NCI-H1092 treated with DMSO at 0.1 percent for 48 hours (cell line): ENCODE measurements at places on chromosomes 3 and 15.

DNA sequence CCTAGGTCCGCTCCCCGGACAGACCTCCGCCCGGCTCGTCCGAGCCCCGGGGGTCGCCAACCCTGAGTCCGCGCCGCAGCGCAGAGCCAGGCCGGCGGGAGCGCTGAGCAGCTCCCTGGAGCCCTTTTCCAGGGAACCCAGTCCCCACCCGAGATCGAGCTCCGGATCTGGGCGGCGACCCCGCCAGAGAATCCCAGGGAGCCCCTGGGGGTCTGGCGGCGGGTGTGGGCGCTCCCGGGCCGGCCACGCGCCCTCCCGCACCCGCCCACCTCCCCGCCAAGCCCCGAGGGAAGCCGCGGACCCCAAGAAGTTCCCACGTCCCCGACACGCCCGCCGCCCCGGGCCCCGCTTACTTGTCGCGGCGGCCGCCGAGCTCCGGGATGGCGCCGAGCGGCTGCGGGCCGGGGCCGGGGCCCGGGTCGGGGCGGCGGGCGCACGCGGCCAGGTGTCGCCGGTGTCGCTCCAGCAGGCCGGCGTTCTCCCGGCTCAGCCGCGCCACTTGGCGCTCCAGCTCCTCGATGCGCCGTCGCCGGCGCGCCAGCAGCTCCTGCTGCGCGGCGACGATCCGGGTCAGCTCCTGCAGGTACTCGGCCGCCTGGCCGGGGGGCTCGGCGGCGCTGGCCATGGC is 137.7 kb downstream of the NUP210 start:
- DNase-seq: peak; percentile 7

- DNase-seq: no peak
Observed at GRCh38 chr3:167940241-167940640, 155.5 kb downstream of the GOLIM4 start.

DNA sequence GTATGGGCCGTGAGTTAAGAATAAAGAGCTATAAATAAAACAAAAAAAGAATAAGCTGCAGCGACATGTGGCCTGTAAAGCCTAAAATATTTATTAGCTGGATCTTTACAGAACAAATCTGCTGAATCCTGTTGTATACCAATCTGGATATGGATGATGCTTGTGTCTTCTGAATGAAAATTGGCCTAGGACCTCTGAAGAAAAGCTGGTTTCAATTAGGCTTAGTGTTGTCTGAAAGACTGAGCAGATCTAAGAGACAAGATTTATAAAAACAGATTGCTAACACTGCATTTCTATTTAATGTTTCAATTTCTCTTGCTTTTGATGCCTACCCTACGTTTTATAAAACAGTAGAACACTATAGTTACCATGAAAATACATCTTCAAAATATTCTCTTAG is 57.9 kb downstream of the ST3GAL6 start:
- no peak for DNase-seq

- no peak for DNase-seq
Observed at GRCh38 chr3:155594526-155595187, 150.2 kb downstream of the PLCH1 start.

DNA sequence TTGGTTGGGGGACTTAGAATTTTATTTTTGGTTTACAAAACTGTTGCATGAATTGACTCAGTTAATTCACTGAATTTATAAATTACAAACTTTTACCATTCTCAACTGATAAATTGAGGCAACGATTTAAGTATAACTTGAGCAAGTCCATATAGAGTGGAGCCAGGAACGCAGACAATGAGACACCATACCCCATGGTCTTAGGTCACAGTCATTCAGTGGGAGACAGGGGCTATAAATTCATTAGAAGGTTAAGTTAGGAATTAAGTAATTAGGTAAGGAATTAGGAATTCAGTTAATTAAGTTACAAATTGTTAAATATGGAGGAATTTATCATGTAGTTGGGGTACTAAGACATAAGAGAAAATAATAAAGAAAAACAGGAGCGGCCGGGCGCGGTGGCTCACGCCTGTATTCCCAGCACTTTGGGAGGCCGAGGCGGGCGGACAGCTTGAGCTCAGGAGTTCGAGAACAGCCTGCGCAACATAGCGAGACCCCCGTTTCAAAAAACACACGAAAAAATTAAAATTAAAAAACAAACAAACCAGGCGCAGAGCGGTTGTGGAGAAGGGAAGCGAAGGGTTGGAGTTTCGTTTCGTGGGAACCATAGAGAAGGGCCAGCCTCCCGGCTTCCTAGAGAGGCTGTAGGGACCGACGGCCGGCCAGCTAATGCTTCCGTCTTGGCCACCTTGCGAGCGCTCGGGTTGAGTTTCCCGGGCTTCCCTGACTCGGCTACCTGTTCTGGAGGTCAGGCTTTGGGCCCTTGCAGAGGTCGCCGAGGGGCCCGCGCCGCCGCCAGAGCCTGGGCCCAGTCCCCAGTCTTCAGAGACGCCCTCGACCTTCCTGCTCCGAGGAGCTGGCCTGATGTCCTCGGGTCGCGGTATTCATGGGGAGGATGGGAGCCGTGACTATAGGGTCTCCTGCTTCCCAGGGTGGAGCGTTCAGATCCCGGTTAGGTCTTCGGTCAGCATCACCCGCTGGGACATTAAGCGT is at the start of gene ZNF619:
Gene ZNF619 (plus strand): TSS at position 645 of the 993 bp plus-strand sequence. CDS start 858 bp downstream, outside the sequence.
- DNase-seq: peak; percentile 41

- peak; percentile 84 for DNase-seq
Observed at GRCh38 chr3:48623851-48624547, 2.4 kb upstream of the TMEM89 start.

GRCh38 chr3:54243960-54244682 is 121.8 kb downstream of the CACNA2D3 start:
- no peak for DNase-seq

GRCh38 chr3:71416876-71417275 is 166.7 kb downstream of the FOXP1 start:
- no peak for DNase-seq

DNA sequence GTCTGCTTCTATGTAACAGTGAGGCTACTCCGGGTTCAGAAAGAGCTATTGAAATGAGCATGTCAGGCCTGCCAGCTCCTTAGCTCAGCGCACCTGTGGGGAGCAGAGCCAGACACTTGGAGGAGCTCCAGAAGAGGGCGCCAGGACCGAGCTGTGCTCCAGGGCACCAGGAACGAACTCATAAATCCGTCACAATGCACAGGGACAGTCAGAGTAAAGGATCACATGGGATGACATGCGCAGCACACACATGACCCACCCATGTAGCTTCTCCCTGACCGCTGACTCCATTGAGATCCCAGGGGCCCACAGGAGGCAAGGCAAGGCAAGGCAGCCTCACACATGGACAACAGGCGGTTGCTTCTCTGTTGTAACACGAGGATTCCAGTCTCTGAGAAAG is 26.0 kb upstream of the GNB5 start:
- no peak for DNase-seq

DNA sequence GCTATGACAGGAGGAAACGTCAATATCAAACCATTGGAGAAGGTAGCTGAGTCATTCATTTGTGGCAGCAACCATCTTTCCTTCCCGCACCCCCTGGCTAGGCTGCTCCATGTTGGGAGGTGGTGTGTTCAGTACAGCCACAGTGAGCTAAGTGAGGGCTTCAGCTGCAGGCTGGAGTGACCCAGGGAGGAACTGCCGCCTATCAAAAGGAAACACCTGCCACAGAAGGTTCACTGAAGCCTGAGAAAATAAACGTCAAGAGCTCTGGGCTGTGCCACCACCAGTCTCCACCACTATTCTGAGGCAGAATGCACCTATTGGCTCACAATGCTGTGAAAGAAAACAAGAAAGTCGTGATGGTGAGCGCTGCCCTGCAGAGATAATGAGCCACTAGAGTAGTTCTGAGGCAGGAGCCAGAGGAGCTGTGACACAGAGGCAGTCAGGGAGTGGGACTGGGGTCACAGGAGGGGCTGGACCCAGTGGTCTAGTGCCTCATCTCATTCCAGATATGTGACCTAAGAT is 34.8 kb upstream of the CD47 start:
- peak; percentile 90 for DNase-seq

DNA sequence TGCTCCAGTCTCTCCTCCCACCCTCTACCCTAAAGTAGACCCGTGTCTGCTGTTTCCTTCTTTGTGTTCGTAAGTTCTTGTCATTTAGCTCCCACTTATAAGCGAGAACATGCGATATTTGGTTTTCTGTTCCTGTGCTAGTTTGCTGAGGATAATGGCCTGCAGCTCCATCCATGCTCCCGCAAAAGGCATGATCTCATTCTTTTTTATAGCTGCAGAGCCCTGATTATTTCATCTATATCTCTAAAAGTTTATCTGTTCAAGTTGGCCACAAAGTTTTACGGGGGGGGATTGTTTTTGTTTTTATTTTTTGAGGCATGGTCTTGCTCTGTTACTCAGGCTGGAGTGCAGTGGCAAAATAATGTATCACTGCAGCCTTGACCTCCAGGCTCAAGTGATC is 4.4 kb upstream of the NEO1 start:
- DNase-seq: no peak

GRCh38 chr3:129428376-129429079 is at the start of gene EFCAB12:
Gene EFCAB12, minus strand, starts transcription at chr3:129428636. Its CDS starts 148 bp downstream, at chr3:129428488.
- peak; percentile 94 for DNase-seq
